ENCODE measurements at places on chromosomes 6 and 20.

GRCh38 chr20:14881518-14881917 is 544.1 kb upstream of the FLRT3 start:
- no peak for DNase-seq

GRCh38 chr6:165585060-165585459 is 78.0 kb downstream of the PDE10A start:
- DNase-seq: no peak

GRCh38 chr6:114195027-114195365 is 147.8 kb downstream of the HS3ST5 start:
- no peak for DNase-seq

GRCh38 chr6:127938701-127939100 is 37.8 kb upstream of the THEMIS start:
- DNase-seq: no peak

Measured in cerebellar nuclear complex (tissue), 1 donor.